ENCODE measurements at places on chromosomes 12 and 14. TPM values are rescaled to one million over a fixed set of nuclear protein-coding genes. Genes with fewer than 3 reads are reported as not detected.

PAWR gene
- 8.6 TPM for total RNA-seq

FAM222A gene
- total RNA-seq, result 0.15 TPM

TAS2R8 gene
- not detected for total RNA-seq

WDR20 gene
- total RNA-seq, result 18.2 TPM

CEP170B gene
- total RNA-seq, result 28.0 TPM

Data from smooth muscle cell of trachea (primary cell).